Activated naive CD4-positive, alpha-beta T cell (primary cell): ENCODE measurements at places on chromosomes 3 and 15.

DNA sequence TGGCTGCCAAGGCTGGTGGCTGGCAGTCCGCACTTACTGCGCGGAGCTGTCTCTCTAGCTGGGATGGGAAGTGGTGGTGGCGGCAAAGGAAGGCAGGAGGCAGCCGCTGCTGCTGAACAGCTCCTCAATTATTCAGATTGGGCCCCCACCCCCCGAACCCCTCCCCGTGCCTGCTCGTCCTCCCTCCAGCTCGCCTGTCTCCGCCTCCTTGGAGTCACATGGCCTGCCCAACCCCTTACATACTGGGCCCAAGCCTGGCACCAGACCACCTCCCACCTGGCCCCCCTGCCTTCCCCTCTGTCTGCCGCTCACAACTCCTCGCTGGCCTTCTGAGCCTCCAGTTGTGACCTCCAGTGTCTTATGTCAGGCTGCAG, at the start of gene SLC7A14:
SLC7A14 (minus strand) TSS at position 139 of the 374 bp plus-strand sequence. CDS start 59,139 bp downstream, outside the sequence.
- no peak for DNase-seq

DNA sequence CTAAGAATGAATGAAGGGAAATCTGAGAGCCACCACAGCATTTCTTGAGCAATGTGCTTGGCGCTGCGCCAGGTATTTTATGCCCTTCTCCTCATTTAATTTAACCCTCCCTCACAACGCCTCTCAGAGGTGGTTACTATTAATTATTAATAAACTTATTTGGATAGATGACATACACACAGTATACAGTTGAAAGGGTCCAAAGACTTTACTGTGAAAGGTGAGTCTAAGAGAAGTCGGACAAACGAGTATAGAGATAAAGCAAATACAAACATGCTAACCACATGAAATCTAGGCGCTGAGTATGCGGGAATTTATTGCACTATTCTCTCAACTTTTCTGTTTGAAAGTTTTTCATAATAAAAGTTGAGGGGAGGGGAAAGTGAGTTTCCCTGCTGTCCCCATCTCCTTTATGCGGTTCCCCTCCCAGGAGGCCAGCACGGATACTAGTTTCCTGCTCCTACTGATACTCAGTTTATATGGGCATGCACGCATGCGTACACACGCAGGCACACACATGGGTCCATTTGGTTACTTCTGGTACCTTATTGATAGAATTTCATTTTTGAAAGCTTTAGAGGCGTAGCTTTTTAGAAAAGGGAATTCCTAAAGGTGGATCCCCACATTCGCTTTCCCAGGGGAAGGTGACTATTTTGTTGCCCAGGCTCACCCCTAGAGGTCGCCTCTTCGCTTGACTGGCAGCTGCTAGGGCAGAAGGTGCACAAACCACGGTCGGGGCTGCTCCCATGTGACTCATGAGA, 28.5 kb upstream of the KCTD6 start:
- DNase-seq: peak; percentile 17

GRCh38 chr3:8206971-8207617, 294.5 kb upstream of the LMCD1 start:
- no peak for DNase-seq

- no peak for DNase-seq
Measured at GRCh38 chr3:18679238-18679637, 254.1 kb upstream of the SATB1 start.

DNA sequence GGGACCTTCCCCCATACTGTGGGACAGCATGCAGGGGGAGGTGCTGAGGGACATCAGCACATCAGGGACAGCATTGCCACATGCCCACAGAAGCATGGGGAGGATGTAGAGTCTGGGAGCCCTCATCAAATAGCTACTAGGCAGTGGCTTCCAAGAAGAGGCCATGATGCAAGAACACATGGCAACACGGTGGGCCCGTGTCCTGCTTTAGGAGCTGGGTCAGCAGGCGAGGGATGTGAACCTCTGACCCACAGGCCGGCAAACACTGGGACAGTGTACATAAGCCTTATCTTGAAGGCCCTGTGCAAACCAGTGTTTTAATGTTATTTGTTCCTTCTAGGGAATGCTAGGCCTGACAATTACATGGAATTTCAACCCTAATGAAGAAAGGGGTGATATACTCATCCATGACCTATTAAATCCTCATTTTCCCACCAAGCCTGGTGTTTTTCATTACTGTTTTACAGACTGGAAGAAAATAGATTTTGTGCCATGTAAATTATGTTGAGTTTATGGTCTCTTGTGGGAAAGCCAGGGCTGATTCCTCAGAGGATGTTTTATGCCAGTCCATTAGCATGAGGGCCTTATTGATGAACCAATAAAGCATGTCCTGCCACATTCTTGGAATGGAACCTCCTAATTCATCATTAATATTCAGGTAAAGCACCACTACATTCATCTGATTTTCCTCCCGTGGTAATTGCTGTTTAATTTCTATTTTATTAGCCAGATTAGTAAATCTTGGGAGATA, 61.7 kb upstream of the SLC25A26 start:
- DNase-seq: no peak

- no peak for DNase-seq
Measured at GRCh38 chr15:77475001-77475400, 54.3 kb downstream of the HMG20A start.

DNA sequence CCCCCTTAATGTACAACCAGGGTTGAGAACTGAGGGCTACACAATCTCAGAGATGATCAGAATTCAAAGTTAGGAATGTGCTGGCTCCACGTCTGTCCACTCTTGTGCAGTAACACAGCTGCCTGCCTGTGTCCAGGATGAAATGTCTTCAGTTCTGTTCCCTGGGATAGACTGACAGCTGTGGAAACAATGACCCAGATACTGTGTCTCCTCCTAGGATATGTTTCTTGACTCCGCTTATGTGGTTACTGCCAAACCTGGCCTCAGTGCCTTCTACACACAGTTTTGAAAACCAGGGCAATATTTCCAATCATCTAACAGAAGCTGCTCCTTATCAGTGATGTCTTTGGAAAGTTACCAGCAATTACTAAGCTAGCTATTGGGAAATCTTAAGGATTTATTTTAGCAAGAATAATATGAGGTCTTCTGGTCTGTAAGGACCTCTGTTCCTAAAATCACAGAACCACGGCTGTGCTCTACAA, 67.6 kb downstream of the NOX5 start:
- DNase-seq: no peak

- DNase-seq: no peak
Measured at GRCh38 chr3:27556887-27557286, 72.7 kb upstream of the SLC4A7 start.

DNA sequence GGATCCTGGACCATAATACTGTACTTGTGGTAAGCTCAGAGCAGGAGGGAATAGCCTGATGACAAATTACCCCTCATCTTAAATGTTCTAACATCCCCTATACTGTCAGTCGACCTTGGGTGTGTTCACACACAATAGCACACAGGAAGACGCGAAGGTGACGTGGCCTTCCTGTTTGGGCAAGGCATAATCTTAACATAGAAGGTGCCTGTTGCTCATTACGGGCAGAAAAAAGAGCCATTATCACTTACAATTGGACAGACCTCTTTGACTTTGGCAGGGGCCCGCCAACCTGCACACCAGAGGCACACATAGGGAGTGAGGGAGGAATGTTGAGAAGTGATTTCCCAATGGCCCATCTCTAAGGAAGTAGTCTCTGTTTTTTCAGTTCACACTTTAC, 144.2 kb downstream of the ANO10 start:
- peak; percentile 42 for DNase-seq

GRCh38 chr15:45414215-45414885, 36.0 kb upstream of the GATM start:
- no peak for DNase-seq

- DNase-seq: no peak
Measured at GRCh38 chr3:71142441-71143161, 440.9 kb downstream of the FOXP1 start.

GRCh38 chr15:90201944-90202375, 830 bp downstream of the SEMA4B start:
- no peak for DNase-seq

GRCh38 chr3:54988838-54989630, 61.2 kb upstream of the LRTM1 start:
- DNase-seq: no peak

GRCh38 chr3:150110097-150110496, 139.4 kb upstream of the PFN2 start:
- no peak for DNase-seq

DNA sequence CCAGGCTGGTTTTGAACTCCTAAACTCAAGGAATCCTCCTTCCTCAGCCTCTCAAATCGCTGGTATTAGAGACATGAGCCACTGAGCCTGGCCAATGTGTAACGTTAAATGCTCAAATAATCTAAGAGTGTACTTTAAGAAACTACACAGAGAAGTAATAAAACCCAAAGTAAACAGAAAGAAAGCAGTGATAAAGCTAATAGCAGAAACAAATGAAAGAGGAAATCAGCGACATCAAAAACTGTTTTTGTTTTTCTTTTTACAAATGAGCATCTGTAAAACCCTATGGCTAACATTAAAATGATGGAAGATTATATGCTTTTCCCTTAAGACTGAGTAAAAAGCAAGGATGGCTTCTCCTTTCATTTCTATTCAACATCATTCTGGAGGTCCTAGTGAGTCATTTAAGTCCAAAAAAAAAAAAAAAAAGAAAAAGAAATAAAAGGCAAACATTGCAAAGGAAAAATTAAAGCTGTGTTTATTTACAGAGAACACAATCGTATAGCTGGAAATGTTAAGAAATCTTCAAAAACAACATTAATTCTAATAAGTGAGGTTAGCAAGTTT, 36.8 kb upstream of the FNDC3B start:
- no peak for DNase-seq

GRCh38 chr3:187983484-187984124, 170.4 kb upstream of the LPP start:
- no peak for DNase-seq

DNA sequence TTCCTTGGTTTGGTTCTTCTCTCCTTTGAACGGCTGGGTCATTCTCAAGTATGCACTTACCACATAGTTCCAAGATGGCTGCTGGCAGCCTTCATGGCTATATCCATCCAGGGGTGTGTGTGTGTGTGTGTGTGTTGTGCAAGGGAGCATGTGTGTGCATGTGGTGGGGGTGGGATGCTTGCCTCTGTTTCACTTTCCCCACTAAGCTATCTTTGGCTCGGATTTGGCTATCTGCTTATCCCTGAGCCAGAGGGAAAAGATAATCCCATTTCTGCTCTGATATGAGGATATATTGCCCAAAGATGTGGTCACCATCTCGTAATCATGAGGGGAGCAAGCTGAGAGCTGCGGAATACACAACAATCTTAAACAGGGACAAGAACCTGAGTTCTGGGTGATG, 26.2 kb downstream of the ANAPC13 start:
- DNase-seq: no peak

DNA sequence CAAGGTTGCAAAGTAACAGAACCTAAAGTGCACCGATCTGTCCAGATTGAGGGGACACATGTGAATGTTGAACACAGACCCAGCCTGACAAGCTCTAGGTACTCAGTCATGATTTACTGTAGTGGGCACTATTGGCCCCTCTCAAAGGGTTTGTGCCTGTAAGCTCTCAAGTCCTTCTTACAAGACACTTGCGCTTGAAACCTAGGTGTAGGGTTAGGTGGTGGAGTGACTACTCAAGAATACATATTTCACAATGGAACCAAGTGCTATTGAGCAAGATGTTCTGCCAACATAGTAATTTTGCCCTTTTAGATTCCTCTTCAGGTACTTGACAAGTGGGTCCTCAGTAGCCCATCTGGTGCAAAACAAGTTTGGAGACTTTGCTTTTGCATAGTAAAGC, 169.9 kb downstream of the AKAP13 start:
- DNase-seq: no peak

GRCh38 chr3:107429320-107430181, 52.3 kb downstream of the CCDC54 start:
- DNase-seq: peak; percentile 26

GRCh38 chr3:157442729-157443128, 6.1 kb downstream of the PTX3 start:
- DNase-seq: no peak

- DNase-seq: no peak
Measured at GRCh38 chr3:185332026-185332735, 30.8 kb upstream of the MAP3K13 start.

- DNase-seq: no peak
Measured at GRCh38 chr3:188137051-188137450, 16.9 kb upstream of the LPP start.

GRCh38 chr3:179375091-179375999, 27.8 kb downstream of the MFN1 start:
- no peak for DNase-seq

DNA sequence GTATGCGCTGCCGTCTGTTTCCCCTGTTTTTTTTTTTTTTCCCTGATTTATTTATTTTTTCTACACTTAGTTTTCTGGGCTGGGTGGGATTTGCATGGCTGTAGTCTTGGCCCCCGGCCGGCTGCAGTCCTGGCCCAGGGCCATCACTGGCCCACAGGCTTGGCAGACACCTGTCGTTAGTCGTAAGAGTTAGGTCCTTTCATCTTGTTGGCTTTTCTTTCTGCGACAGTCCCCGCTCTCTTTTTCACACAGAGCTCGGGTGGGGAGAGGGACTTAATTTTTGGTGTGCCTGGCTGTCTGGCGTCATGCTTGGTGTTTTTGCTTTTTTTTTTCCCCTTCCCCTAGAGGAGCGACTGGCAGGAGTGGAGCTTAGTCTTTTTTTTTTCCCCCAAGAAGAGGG, 183.4 kb downstream of the KLF13 start:
- no peak for DNase-seq

DNA sequence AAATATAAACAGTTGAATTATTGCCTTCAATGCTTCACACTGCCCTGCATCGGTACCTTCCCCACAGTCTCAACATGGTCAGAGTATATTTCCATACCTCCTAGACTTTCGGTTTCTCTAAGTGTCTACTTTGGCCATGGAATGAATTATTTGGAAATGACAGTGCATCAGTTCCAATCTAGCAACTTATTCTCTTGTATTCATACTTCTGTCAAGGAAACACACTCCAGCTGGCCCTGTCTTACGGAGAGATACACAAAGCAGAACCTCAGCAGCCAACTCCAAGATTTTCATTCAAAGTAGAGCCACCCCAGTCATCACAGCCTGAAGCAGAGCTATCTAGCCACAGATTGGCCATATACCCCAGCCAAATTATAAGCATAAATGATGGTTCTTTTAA, 518.4 kb upstream of the UBE2E2 start:
- DNase-seq: no peak

DNA sequence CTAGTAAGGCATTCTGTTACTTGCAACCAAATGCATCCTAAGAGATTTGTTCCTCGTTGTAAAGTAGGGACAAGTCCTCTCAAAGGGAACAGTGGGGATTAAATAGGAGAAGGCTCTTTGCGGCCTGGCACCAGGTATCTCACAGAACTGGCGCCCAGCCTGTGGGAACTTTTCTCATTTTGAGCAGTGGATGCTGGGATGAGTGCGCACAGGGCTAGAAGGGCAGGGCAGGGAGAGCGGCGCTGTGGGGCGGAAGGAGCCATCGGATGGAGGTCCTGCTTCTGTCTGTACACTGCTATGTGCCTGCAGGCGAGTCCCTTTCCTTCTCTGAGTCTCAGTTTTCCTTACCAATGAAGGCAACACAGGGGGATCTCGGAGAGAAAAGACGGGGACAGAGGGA, 50.6 kb downstream of the WNT7A start:
- DNase-seq: no peak

GRCh38 chr3:36663666-36664291, 100.6 kb downstream of the DCLK3 start:
- DNase-seq: no peak
